ENCODE measurements at places on chromosomes 2 and 18. TPM values are rescaled to one million over a fixed set of nuclear protein-coding genes. Genes with fewer than 3 reads are reported as not detected.

- no peak for DNase-seq
Measured at GRCh38 chr2:168035458-168035857, 211.9 kb downstream of the STK39 start.

DNA sequence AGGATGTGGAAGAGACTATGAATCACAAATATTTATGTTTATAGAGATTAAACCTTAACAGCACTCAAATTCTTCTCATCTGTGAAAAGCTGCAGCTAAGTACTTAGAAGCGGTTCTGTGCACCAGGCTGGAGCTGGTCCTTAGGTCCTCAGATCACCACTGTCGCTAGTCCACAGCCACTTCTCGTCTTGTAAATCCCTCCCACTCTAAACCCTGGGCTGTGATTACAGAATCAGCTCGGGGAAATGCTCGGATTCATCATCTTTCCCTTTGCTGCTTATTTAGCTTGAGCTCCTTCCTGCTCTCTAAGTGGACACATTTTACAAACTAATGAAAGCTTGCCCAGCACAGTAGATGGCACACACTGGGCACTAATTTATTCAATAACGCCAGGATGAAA lies 61.7 kb downstream of the RNF152 start:
- no peak for DNase-seq

Gene TUBB6
- total RNA-seq = 51.1 TPM

DNA sequence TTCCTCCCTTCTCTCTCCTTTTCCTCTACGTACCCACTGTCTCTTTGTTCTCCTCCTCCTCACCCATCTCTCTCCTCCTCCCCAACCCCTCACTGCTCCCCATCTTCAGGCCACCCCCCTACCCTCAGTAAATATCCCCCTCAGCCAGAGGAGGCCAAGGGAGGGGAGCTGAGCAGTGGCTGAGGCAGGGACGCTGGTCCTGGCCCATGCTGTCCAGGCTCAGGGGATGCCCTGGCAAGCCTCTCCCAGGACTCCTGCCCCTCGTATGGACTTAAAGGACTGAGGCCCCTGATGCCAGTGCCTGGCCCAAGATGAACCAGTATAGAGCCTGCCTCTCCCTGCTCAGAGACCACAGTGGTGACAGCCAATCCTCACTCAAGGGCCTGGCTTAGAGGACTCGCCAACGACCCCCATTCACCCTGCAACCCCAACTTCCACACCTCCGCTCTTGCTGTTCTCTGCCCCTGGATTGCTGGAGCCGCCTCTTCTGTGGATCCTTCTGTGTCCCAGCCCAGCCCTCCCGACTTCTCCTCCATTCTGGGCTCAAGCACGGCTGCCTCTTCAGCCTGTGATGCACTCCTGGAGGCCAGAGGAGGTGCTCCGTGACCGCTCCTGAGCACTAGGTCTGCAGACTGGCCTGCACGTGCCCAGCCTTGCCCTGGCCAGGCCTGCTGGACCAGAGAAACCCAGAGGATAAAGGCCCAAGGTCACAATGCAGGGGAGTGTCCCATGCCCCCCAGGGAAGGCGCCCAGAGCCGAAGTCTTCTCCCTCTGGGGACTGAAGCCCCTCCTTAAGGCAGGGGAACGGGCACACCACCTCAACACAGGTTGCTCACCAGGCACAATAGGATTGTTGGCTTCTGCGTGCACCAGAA lies 9.5 kb upstream of the DUSP2 start:
- DNase-seq = no peak

GRCh38 chr2:43305012-43305411 lies 78.6 kb upstream of the ZFP36L2 start:
- no peak for DNase-seq
